ENCODE measurements at places on chromosomes 11 and 22.

GRCh38 chr22:17121233-17122195, at the start of gene TMEM121B:
TMEM121B (minus strand) TSS chr22:17121360; CDS start chr22:17121127, 233 bp downstream.
- DNase-seq: no peak

- no peak for DNase-seq
These were observed 126.7 kb downstream of the CTTN start for GRCh38 chr11:70525006-70525405.

- no peak for DNase-seq
These were observed 773 bp upstream of the PATL1 start for GRCh38 chr11:59669611-59670009.

DNA sequence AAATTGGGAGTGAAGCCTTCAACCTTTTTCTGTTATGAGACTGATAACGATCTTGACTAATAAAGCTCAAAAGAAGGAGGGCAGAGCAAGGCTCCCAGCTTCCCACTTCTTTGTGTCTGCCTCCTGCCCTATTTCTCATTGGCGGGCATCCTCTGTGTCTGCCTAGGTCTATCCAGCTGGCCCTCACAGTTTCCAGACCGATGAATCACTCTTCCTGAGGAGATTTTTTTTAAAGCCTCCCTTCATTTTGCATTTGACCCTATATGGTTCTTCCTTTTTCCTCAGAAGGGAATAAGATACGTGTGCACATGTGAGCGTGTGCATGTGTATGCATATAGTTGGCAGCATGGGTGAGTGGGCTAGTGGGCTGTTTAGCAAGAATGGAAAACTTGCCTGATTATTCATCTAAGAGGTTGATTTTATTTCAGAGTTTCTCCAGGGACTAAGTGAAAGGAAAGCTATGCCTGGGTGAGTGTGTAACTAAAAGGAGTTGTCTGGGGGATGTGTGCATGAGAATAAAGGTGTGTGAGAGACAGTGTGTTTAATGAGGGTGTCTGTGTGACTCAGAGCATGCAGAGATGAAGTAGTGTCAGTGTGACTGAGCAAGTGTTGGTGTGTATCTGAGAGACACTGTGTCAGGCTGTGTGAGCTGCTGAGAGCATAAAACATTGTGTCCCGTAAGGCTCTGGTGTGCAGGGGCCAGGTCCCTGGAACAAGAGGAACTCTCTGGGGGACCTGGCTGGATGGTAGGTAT, 12.2 kb downstream of the PHLDB1 start:
- no peak for DNase-seq

- DNase-seq: no peak
These were observed 717.8 kb downstream of the JRKL start for GRCh38 chr11:97107604-97108003.

Data from T-helper 2 cell (primary cell).